ENCODE measurements at places on chromosomes 6 and 20.

DNA sequence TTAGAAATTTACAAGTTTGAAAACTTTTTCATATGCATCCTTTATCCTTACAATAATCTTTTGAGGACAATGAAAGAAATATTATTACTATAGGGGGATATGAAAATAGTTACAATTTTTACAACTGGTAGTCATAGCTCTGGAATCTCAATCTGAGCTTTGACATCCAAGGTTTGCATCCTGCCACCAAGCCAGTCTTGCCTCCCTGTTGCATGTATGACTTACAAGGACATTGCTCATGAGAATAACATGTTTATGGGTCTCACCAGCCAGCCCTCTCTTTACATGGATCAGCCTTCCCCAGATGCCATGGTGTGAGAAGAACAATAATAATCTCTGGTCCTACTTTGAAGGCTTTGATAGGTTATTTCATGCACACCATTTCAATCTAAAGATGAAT is 67.5 kb downstream of the THEMIS start:
- no peak for DNase-seq

GRCh38 chr6:4861564-4861963 is 85.4 kb downstream of the CDYL start:
- DNase-seq, result no peak

GRCh38 chr6:47478233-47479139 is 897 bp downstream of the CD2AP start:
- DNase-seq, result peak; percentile 19

DNA sequence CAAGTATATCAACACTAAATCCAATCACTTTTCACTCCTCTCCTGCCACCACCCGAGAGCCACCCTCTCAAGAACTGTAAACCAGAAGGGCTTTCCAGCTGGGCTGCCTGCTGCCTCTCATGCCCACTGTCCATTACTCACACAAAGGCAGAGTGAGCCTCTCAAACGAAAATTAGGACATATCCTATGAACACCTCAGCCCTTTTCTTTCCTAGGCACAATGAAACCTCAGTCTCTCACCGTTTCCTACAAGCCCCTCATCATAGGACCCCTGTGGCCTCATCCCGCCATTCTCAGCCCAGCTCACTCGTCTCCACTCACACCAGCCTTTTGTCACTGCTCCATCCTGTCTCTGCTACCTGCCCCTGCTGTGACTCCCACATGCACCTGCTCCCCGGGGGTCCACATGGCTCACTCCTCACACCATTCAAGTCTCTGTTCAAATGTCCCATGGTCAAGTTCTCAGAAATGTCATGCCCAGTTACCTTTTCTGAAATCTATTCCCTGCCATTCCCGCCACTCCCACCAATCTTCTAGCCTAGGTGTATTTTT is 7.4 kb downstream of the HLA-F start:
- no peak for DNase-seq

DNA sequence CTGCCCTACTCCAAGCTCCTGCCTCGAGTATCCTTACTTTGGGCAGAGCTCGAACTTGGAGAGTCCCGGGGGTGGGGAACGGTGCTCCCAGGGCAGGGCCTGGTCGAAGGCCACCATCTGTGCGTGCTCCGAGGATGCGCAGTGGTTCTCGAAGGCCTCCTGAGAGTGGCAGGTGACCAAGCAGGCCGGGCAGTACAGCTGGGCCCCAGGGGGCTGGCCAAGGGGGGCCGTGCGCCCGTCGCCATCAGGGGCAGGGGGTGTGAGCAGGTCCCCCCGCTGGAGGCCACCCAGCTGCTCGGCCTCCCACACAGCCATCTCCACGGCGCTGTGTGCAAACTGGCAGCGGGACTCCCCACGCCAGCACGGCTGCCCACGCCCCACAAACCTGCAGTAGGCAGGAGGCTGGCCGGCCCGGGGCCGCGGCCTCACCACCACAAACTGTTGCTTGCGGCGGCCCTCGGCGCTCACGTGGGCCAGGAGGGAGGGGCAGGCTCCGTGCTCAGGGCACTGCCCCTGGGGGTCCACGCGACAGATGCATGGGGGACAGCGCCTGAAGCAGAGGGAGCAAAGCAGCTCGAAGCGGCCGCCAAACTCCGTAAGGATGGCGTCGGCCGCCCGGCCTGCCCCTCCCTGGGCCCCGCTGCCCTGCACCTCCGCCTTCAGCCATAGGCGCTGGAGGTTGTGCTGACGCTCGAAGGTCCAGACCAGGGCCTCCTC is 1.8 kb downstream of the HELZ2 start:
- DNase-seq, result no peak

Data from prostate gland (tissue), 2 donors.